ENCODE measurements at places on chromosomes 16 and 17.

- no peak for DNase-seq
These were observed 989 bp upstream of the DUSP14 start for GRCh38 chr17:37488607-37489196.

DNA sequence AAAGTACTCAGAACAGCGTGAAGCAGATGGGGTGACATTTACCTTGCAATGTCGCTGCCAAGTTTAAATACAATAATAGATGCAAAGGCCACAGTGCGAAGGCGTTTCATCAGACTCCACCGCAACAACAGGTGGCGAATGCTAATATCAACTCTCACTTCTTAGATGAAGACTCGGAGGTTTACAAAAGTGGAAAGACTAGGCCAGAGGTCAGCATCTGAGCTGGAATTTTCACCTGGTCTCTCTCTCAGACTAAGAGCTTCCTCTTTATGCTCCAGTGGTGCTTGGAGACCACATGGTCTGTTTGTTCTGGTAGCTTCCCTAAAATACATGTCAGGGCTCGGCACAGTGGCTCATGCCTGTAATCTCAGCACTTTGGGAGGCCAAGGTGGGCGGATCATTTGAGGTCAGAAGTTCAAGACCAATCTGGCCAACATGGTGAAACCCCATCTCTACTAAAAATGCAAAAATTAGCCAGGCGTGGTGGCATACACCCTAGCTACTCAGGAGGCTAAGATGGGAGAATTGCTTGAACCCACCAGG is 169.1 kb downstream of the XYLT1 start:
- DNase-seq = no peak

GRCh38 chr17:3796110-3796821 is 4.7 kb downstream of the ITGAE start:
- DNase-seq = peak; percentile 87

GRCh38 chr17:41345992-41346391 is 4.6 kb downstream of the KRT33A start:
- no peak for DNase-seq

- DNase-seq = no peak
These were observed 296.6 kb downstream of the NPIPA8 start for GRCh38 chr16:18039931-18040330.

DNA sequence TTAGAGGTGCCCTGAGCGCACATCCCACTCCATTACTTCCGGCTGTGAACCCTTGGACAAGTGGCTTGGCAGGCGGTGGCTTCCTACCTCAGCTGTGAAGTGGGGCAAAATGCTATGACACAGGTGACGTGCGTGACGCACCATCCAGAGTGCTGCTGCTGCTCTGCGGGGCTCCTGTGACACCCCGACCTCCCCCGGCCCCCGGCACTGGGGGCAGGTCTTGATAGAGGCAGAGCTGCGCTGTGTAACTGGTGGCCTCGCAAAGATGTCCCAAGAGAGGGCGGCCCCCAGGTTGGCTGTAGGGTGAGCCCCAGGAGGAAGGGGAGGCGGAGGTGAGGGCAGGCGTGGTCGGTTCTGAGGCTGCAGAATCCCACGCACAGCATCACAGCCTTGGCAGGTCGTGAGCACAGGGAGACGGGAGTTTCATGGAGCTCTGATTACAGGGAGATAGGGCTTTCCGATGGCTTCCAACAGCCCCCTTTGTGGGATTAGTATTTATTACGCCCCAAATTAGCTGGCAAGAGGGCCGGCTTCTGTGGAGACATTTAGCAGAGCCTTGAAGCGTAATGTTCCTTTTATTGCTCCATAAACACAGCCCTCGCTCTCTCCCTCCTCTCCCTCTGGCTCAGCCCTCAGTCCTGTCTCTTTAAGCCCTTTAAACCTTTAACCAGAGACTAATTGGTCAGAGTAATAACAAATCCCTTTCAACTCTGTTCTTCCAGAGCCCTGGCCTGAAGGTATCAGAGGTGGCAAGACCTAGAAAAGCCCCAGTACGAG is 328.1 kb downstream of the C16orf95 start:
- DNase-seq = no peak

DNA sequence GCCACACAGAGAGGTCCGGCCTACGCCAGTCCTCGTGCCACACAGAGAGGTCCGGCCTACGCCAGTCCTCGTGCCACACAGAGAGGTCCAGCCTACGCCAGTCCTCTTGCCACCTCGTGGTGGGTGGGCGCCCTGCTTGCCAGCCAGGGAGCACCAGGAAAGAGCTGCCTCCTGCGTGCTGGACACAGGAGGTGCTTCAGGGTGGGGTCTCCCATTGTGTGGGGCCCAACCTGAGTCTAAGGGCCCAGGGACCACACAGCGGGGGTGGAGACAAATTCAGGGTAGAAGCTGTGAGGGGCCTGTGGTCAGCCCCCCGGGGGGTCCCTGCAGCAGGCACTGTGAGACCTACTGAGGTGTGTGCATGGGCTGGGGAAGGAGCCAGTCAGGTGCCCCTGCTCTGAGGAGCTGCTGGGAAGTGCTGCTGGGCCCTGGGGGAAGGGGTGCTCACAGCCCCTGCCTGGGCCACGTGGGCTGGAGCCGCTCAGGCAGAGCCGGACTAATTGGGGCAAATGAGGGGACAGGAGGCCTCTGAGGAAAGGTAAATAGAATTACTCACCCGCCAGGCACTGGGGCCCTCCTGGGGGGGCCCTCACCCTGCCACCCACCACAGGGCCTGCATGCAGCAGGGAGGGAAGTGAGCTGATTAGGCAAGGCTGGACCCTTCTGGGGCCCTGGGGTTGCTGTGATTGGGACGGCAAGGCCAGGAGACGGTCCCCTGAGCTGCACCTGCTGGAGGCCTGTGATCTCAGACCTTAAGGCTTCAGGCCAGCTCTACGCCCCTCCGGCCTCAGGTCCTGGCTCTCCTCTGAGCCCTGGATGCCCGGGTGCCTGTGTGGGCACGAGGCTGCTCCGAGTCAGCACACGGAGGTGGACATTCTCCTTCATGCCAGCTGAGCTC is 11.0 kb downstream of the GCGR start:
- DNase-seq = no peak

DNA sequence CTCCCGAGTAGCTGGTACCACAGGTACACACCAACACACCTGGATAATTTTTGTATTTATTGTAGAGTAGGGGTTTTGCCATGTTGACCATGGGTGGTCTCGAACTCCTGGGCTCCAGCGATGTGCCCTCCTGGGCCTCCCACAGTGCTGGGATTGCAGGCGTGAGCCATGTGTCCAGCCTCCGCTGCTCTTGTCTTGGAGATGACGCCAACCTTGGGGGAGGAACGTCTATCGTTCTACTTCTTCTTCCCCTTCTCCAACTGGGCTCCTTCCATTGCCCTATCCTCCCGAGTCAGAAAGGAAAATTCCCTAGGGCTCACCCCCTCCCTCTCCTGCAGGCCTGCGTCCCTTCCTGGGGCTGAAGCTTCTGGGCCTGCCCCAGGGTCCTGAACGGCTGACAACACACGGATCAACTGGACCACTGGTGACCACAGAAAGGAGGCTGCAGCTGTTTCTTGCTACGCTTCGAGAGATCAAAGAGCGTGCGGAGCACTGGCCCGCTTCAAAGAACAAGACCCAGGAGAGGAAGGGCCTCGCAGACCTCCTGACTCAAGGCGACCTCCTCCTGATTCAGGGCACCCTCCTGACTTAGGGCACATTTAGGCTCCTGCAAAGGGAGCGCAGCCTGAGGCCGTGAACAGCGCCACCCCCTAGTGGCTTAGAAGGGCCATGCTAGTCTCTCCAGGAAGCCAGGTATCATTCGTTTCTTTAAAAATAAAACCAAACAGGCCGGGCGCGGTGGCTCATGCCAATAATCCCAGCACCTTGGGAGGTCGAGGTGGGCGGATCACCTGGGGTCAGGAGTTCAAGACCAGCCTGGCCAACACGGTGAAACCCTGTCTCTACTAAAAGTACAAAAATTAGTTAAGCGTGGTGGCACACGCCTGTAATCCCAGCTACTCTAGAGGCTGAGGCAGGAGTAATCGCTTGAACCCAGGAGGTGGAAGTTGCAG is 48.5 kb upstream of the HELZ start:
- DNase-seq = peak; percentile 67

DNA sequence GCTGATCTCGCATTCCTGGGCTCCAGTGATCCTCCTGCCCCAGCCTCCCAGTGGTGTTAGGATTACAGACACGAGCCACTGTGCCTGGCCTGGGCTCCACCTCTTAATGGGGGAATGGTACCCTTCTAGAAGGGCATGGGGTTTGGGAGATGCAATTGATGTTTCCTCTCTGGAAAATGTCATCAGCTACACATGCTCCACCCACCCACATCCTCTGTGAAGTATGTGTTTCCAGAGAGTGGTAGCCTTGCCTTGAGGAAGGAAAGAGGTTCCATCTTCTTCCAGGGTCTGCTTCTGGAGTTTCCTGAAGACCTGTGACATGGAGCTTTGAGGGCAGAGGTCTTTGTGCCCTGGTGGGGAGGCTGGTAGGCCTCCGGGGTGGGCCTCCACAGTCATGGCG is 45.2 kb upstream of the GSE1 start:
- DNase-seq = no peak

- DNase-seq = no peak
These were observed 2.1 kb upstream of the CAMKK1 start for GRCh38 chr17:3894911-3895343.

DNA sequence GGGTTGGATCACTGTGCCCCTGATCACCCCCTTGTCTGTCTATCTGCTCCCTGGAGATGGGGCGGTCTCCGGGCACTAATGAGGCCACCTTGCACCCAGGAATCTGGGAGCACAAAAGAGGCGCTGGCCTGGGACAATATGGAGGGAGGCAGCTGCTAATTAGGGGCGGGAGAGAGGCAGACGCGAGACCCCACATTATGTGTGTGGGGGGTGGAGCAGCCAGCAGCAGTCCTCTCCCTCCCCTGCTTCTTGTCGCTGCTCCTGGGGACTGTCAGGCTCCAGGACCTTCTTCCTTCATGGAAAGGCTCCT is 324 bp upstream of the HCRT start:
- DNase-seq = no peak

- no peak for DNase-seq
These were observed 5.7 kb upstream of the DHX8 start for GRCh38 chr17:43477832-43478634.

- DNase-seq = no peak
These were observed 3.6 kb upstream of the DUSP14 start for GRCh38 chr17:37485938-37486570.
